ENCODE measurements at places on chromosomes 12 and 14. TPM values are rescaled to one million over a fixed set of nuclear protein-coding genes. Genes with fewer than 3 reads are reported as not detected.

GPR135 gene
- total RNA-seq: 1.1 TPM

CYP27B1 gene
- 2.2 TPM for total RNA-seq

CISTR gene
- total RNA-seq: not detected

KRT73 gene
- total RNA-seq: not detected

FBXW8 gene
- total RNA-seq: 4.3 TPM

ERP27 gene
- not detected for total RNA-seq

TAS2R13 gene
- not detected for total RNA-seq

TEX22 gene
- 0.20 TPM for total RNA-seq

ANKLE2 gene
- total RNA-seq: 78.2 TPM

MANSC4 gene
- total RNA-seq: not detected

ENDOU gene
- total RNA-seq: not detected
